Tibial nerve (tissue), 4 donors: ENCODE measurements at places on chromosomes 1 and 21. TPM values are rescaled to one million over a fixed set of nuclear protein-coding genes. Genes with fewer than 3 reads are reported as not detected.

DNA sequence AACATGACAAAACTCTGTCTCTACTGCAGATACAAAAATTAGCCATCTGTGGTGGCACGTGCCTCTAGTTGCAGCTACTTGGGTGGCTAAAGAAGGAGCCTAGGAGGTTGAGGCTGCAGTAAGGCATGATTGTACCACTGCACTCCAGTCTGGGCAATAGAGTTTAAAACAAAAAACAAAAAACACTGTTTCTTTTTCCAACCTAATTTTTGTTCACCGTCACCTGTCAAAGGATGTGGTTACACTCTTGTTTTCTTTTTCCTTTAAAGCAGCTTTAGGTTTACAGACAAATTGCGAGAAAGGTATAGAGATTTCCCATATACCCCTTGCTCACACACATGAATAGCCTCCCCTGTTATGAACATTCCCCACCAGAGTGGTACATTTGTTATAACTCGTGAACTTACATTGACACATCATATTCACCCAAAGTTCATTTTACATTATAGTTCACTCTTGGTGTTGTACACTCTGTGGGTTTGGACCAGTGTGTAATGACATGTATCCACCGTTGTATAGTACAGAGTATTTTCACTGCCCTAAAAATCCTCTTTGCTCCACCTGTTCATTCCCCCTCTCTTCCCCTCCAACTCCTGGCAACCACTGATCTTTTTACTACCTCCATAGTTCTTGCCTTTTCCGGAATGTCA, 26.2 kb downstream of the SMG7 start:
- no peak for DNase-seq

- no peak for DNase-seq
These were observed 317.4 kb upstream of the RUNX1 start for GRCh38 chr21:35366394-35367080.

DNA sequence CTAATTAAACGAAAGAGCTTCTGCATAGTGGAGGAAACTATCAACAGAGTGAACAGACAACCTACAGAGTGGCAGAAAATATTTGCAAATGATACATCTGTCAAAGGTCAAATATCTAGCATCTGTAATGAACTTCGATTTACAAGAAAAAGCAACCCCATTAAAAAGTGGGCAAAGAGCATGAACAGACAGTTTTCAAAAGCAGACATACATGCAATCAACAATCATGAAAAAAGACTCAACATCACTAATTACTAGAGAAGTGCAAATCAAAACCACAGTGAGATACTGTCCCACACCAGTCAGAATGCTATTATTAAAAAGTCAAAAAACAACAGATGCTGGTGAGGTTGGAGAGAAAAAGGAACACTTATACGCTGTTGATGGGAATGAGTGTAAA, 103.2 kb downstream of the MAGI3 start:
- DNase-seq: no peak

DNA sequence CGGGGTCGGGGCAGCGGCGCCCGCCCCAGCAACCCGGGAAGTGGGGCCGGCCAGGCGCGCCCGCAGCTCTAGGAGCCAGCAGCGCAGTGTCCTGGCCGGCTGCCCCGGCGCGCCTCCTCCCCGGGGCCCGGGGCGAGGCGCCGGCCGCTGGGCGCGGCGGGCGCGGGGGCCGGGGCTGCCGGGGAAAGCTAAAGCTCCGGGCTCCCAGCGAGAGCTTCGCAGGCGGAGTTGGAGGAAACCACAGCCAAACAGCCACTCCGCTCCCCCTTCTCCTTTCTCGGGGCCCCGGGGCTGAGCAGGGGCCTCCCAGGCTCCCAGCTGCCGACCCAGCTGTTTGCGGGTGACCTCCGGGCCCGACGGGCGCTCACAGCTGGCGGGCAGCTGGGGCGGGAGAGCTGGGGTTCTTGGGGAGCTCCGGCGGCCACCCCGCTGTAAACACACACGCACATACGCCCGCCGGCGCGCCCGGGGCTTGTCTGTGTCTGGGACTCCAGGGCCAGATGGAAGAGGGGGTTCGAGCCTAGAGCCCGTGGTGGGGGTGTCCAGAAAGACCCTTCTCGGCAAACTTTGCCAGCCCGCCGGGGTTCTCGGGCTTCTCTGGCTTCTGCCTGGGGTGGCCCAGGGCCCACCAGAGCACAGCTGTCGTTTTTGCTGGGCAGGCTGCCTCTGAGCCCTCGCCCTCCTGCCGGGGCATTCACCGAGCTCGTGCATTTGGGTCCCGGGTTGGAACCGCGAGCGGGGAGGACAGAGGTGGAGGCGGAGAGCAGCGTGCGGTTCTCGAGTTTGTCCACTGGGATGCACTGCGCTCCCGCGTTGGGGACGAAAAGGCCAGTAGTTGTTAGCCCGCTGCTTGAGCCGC, 1.5 kb downstream of the AJAP1 start:
- no peak for DNase-seq

DNA sequence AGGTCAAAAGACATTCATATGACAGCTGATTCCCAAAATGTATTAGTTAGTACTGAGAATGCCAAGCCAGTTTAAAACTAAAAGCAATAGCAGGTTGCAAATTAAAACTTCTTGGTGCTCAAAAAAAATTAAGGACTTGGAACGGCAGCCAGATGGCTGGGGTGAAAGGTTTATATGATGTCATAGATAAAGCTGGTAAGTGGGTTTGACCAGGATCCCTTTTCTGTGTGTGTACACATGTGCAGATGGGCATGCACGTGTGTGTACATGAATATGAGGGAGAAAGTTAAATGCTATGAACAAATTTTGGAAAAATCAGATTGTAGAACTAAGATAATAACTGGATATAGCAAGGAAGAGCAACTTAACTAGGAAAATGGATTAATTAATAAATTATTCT, 39.1 kb upstream of the DPH5 start:
- no peak for DNase-seq

DNA sequence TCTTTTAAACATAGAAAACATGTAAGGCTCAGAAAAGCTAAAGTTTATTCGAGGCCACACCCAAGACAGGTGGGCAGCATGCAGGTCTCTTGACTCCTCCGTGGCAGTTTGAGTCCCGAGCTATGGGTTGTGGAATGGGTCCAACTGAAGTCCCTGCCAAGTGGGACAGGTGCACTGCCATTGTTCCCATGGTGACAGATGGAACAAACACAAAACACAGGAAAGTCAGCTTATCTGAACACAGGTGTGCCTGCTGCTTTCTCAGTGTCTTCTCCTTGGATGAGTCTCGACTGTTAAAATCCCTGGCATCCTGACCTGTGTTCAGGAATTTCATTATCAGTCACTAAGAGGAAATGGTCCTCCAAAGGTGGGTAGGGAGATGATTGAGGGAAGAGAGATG, 99.0 kb upstream of the RAB4A start:
- DNase-seq: no peak

The CD1E gene
- total RNA-seq: not detected

The LCE1F gene
- total RNA-seq: not detected

The MCOLN3 gene
- 6.5 TPM for total RNA-seq

The TMPRSS2 gene
- total RNA-seq: not detected

The HES3 gene
- total RNA-seq: not detected

The SPATA45 gene
- total RNA-seq: not detected

The SPATA21 gene
- total RNA-seq: not detected
